Naive B cell (primary cell): ENCODE measurements at places on chromosomes 2 and 18. TPM values are rescaled to one million over a fixed set of nuclear protein-coding genes. Genes with fewer than 3 reads are reported as not detected.

The NEB gene
- polyA plus RNA-seq: 0.10 TPM

DNA sequence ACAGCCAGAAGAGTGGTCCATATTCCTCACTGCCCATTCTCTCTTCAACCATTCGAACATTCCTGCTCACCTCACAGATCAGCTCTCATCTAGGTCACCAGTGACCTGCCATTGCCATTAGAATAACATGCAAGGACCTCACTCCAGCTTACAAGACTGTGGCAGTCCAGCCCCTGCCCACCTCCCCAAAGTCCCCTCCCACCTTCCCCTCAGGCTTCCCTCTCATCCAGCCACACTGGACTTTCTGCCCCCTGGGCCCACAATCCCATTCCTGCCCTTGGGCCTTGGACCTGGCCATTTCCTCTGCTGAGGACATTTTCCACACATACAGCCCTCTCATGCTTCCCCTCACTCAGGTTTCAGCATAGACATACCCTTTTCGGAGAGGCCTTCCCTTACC is 5.2 kb upstream of the TMEM177 start:
- peaks cover 5% of the 10 kb centered on the region for H3K4me1 ChIP-seq
- no peaks in the 10 kb centered on the region for H3K27me3 ChIP-seq
- H3K36me3 ChIP-seq: no peaks in the 10 kb centered on the region
- H3K4me3 ChIP-seq: no peak overlapping the region
- no peak overlapping the region for H3K27ac ChIP-seq

DNA sequence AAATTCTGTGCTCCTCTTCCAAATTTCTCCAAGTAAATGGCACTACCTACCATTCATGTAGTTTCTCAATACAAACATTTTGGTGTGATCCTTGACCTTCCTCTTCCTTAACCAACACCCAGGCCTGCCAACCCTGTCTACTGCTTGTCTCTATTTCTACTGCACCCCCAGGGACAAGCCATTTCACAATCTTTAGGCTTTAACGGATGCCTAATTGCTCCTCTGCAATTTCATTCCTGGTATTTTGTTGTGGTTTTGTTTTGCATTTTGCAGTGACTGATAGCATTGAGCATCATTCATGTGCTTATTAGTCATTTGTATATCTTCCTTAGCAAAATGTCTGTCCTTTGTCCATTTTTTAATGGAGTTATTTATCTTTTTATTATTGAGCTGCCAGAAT is 10.0 kb downstream of the FAP start:
- no peak overlapping the region for H3K27ac ChIP-seq
- peaks cover 14% of the 10 kb centered on the region for H3K27me3 ChIP-seq
- no peak overlapping the region for H3K4me3 ChIP-seq
- no peaks in the 10 kb centered on the region for H3K36me3 ChIP-seq
- DNase-seq: no peak

The SERPINB13 gene
- not detected for polyA plus RNA-seq

- no peak for DNase-seq
- H3K4me1 ChIP-seq: peaks cover 11% of the 10 kb centered on the region
- no peak overlapping the region for H3K4me3 ChIP-seq
- H3K27me3 ChIP-seq: peaks cover 5% of the 10 kb centered on the region
- H3K36me3 ChIP-seq: no peaks in the 10 kb centered on the region
Measured at GRCh38 chr18:24993628-24994027, 358.3 kb downstream of the ZNF521 start.

GRCh38 chr2:119739580-119740255 is 20.0 kb upstream of the PTPN4 start:
- no peak for DNase-seq
- no peaks in the 10 kb centered on the region for H3K4me1 ChIP-seq

DNA sequence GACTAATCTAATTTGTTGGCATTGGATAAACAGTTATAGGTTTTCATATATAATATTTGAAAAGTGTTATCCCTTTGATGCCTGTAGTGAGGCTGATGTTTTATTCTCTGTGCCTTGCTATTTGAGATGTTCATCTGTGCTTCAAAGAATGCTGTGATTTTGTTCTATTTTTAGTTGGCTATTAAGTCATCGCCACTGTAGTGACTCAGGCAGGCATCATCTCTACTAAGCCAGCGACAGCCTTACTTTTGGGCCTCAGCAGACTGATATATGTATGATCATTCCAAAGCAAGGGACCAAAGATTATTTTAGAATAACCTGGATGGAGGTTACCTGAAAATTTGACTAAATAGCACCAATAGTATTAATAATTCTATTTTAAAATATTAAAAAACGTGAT is 1674.5 kb upstream of the NXPH2 start:
- H3K27me3 ChIP-seq: no peaks in the 10 kb centered on the region
- H3K4me3 ChIP-seq: no peak overlapping the region
- DNase-seq: no peak
- H3K4me1 ChIP-seq: no peaks in the 10 kb centered on the region

DNA sequence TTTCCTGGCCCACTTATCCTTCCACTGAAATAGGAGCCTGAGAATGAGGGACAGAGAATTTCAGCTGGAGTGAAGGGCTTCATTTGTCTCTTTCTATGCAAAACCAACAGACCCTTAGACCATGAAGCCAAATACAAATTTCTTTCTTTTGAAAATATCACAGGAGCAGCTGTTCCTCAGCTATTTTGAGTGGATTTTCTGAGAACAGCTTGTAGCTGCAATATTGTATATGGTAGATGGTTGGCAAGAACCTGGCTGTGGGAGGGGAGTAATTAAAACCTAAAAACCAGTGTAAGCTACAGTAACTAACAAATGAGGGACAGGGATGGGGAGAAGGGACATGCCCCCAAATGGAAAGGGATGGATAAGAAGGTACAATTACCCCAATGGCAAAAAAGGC is 350.3 kb upstream of the CDH20 start:
- no peak overlapping the region for H3K4me3 ChIP-seq
- H3K36me3 ChIP-seq: no peaks in the 10 kb centered on the region
- no peak for DNase-seq
- H3K27me3 ChIP-seq: no peaks in the 10 kb centered on the region
- H3K4me1 ChIP-seq: no peaks in the 10 kb centered on the region
- no peak overlapping the region for H3K27ac ChIP-seq

DNA sequence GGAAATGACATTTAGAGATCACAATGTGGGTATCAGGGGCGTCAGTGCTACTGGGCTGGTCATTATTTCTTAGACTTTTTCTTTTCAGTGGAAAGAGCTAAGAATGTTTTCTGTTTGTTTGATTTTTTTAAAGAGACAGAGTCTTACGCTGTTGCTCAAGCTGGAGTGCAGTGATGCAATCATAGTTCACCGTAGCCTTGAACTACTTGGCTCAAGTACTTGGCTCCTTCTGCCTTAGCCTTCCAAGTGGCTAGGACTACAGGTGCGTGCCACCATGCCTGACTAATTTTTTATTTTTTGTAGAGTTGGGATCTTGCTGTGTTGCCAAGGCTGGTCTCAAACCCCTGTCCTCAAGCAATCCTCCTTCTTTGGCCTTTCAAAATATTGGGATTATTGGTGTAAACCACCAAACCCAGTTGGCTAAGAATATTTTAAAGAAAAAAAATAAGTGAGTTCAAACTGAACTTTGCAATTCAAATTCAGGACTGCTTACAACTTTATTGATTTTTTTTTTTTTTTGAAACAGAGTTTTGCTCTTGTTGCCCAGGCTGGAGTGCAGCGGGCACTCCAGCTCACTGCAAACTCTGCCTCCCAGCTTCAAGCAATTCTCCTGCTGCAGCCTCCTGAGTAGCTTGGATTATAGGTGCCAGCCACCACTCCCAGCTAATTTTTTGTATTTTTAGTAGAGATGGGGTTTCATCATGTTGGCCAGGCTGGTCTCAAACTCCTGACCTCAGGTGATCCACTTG is 154.2 kb downstream of the MIB1 start:
- peaks cover 7% of the 10 kb centered on the region for H3K4me1 ChIP-seq
- H3K36me3 ChIP-seq: no peaks in the 10 kb centered on the region
- DNase-seq: no peak
- H3K27me3 ChIP-seq: peaks cover 20% of the 10 kb centered on the region
- no peak overlapping the region for H3K4me3 ChIP-seq

DNA sequence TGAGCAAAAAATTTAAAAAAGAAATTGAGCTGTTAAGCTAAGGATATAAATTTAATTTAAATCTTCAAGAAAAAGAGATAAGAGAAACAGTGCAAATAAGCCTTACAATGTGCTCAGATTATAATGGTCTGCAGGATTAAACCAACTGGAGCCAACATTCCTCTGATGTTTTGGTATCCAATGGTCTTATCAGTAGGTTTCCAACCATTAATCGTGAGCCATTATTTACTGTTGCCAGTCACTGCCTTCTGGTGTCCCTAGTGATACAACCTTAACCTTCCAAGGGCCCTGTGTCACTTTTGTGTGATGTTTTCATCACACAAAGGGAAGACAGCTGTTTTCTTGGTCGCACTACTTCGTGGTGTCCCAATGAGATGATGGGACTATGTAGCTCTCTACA is 134.5 kb upstream of the CTAGE1 start:
- no peaks in the 10 kb centered on the region for H3K36me3 ChIP-seq
- H3K27me3 ChIP-seq: peaks cover 18% of the 10 kb centered on the region
- no peaks in the 10 kb centered on the region for H3K4me1 ChIP-seq
- no peak overlapping the region for H3K4me3 ChIP-seq

The DUSP2 gene
- 205 TPM for polyA plus RNA-seq

GRCh38 chr2:5729416-5729815 is 37.2 kb downstream of the SOX11 start:
- H3K4me1 ChIP-seq: no peaks in the 10 kb centered on the region
- H3K27ac ChIP-seq: no peak overlapping the region
- peaks cover 8% of the 10 kb centered on the region for H3K27me3 ChIP-seq
- DNase-seq: no peak

The ALPI gene
- polyA plus RNA-seq: not detected

DNA sequence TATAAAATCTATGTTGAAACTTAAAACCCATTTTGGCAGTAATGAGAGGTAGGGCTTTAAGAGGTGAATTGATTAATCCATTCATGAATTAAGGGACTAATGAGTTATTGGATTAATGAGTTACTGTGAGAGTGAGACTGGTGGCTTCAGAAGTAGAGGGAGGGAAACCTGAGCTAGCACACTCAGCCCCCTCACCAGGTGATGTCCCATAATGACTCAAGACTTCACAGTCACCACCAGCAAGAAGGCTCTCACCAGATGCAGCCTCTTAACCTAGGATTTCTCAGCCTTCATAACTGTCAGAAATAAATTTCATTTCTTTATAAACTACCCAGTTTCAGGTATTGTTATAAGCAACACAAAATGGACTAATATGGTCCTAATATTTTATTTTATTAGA is 621.7 kb upstream of the ACVR2A start:
- H3K4me1 ChIP-seq: no peaks in the 10 kb centered on the region
- no peaks in the 10 kb centered on the region for H3K36me3 ChIP-seq
- DNase-seq: no peak

DNA sequence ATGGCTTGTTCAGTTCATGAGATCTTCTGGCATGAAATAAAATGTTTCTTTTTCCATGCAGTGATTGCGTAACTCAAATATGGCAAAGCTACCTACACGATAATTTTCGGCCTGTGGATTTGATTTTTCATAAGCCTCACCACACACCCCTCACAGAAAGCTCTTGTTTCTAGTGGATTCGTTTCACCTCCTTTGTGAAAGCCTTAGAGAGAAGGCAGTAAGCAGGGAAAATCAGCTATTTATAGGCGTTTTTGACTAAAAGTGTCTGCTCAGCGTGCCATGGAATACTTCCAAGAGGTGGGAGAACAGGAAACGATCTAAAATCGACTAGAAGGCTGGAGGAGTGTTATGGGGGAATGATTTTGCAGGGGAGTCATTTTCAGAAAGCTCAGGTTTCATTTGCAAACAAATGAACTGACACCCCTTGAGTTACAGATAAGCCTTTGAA is 417.9 kb downstream of the TGIF1 start:
- H3K4me1 ChIP-seq: no peaks in the 10 kb centered on the region
- no peak overlapping the region for H3K4me3 ChIP-seq
- H3K27me3 ChIP-seq: peaks cover 16% of the 10 kb centered on the region
- no peaks in the 10 kb centered on the region for H3K36me3 ChIP-seq
- H3K27ac ChIP-seq: no peak overlapping the region
- no peak for DNase-seq
